Retinal pigment epithelial cell (primary cell): ENCODE measurements at places on chromosomes 7 and 10.

DNA sequence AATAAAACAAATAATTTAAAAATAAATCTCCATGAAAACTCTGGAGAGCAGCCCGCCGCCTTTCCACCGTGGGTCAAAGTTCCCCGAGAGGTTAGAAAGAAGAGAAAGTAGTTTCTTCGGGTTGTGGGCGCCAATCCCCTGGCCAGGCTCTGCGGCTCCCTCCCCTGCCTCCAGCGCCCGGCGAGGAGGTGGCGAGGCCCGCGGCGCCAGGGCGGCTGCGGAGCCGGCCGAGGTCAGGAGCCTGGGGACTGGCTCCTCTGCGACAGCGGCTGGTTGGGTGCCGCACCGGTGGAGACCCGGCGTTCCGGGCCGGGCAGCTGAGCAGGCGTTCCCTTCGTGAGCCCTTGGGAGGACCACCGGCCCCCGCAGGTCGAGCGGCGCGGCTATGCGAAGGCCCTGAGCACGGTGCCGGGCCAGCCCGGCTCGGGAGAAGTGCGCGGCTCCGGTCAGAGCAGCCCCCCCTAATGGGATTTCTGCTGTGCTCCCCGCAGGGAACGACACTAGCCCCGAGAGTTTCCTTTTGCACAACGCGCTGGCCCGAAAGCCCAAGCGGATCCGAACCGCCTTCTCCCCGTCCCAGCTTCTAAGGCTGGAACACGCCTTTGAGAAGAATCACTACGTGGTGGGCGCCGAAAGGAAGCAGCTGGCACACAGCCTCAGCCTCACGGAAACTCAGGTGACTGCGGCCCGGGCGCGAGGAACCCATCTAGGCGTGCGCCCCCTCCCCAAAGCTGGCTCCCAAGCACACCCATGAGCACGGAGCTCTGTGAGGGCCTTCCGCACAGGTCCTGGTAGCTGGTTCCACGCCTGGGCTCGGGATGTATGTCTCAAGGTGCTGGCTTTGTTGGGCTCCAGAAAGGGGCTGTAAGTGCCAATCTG lies 2.8 kb downstream of the EMX2 start:
- no peak for DNase-seq

DNA sequence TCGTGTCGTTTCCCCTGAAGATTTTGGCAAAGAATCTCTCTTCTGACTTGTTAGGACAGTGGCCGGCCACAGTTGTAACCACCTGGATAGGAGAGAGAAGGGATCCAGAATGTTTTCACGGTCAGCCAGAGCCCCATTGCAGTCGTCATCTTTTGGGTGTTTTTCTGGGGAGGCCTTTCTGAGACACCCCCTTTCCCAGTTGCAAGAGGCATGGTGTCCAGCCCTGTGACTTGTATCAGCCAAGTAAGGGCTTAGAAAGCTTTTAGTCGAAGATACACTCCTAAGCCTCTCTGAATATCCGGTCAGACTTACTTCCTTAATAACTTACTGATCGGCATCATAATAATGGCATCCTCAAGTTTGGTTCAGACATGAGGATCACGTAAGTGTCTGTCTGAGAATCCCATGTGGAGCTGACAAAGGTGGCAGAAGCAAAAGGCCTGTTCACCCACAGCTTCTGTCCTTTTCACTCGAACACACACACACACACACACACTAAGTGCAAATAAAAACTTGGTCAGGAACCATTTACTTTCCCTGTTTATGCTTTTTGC lies 435.7 kb upstream of the GALNT17 start:
- DNase-seq = no peak

GRCh38 chr7:1059200-1060091 lies 15.1 kb downstream of the GPR146 start:
- DNase-seq = no peak

DNA sequence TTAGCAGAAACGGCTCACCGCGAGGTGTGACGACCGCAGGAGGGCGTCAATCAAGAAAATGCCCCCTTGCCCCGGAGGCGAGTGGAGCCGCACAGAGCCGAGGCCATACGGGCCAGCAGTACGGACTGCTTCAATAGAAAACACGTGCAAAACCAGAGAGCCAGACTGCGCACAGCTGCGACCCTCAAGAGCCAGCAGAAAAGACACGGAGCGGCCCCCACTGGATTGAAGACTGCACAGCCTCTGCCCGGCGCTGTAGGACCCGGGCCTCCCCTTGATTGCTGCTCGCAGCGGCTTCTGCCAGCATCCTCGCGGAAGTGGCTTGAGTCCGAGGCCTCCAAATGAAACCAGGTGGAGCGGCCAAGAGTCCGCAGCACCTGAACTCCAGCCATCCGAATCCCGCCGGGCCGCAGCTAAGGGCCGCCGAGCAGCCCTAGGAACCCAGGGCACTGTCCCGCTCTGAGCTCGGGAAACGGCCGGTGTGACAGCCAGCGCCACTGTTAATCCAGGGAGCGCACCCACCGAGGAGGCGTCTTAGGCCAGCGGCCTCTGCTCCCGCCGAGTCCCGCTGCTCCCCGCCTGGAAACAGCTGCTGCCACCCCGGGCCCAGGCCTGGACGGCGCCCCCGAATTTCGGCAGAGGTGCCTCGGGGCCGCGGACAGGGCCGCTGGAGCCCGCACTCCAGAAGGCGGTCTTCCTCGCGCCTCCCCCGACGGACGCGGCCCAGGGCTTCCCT lies 660 bp upstream of the HHEX start:
- DNase-seq = no peak
